ENCODE measurements at places on chromosomes 16 and 17. TPM values are rescaled to one million over a fixed set of nuclear protein-coding genes. Genes with fewer than 3 reads are reported as not detected.

Gene ZNF778
- 9.7 TPM for total RNA-seq

Gene GDPD3
- 14.4 TPM for total RNA-seq

Gene ESRP2
- total RNA-seq: 64.5 TPM

Gene CSF3
- total RNA-seq: 1.9 TPM

Gene TRPV3
- 0.68 TPM for total RNA-seq

Gene TBC1D3C
- 0.38 TPM for total RNA-seq

Gene PLK1
- total RNA-seq: 2.3 TPM

Gene ARHGDIG
- not detected for total RNA-seq

Gene PIRT
- total RNA-seq: not detected

Gene RILP
- total RNA-seq: 41.5 TPM

Gene CIAO2B
- 76.8 TPM for total RNA-seq

Gene CACNG4
- 5.1 TPM for total RNA-seq

Gene ABCC3
- total RNA-seq: 41.7 TPM

Gene ACE
- 90.7 TPM for total RNA-seq

Gene GOSR1
- 50.9 TPM for total RNA-seq

Gene ITGA2B
- total RNA-seq: 5.2 TPM

Gene C16orf74
- 1.5 TPM for total RNA-seq

Gene HOXB1
- not detected for total RNA-seq

Gene KRTAP1-1
- not detected for total RNA-seq

Gene UTS2R
- not detected for total RNA-seq

Gene EMC8
- total RNA-seq: 21.9 TPM

Gene C16orf89
- 198 TPM for total RNA-seq

Gene CFAP97D1
- not detected for total RNA-seq

Gene TBL3
- 25.6 TPM for total RNA-seq

Gene RNPS1
- 98.6 TPM for total RNA-seq

Gene EPOP
- total RNA-seq: 1.0 TPM

Gene NEURL4
- 35.2 TPM for total RNA-seq

Gene DNASE1L2
- total RNA-seq: 2.0 TPM

Gene BCAR1
- total RNA-seq: 65.1 TPM

Gene TAF15
- total RNA-seq: 143 TPM

Gene GGT6
- total RNA-seq: 3.7 TPM

Gene POLG2
- 12.0 TPM for total RNA-seq

Gene HID1
- total RNA-seq: 28.6 TPM

Gene CETP
- total RNA-seq: 1.1 TPM

Gene C16orf96
- 0.21 TPM for total RNA-seq

Gene SOCS7
- total RNA-seq: 23.0 TPM

Gene KCNJ18
- not detected for total RNA-seq

Gene INCA1
- 1.9 TPM for total RNA-seq

Gene KRTAP3-2
- not detected for total RNA-seq

Gene CHTF18
- 11.3 TPM for total RNA-seq

Gene SECTM1
- total RNA-seq: 44.5 TPM

Gene MYH11
- 102 TPM for total RNA-seq

Gene NUDT7
- 9.2 TPM for total RNA-seq

Gene PTX4
- not detected for total RNA-seq

Gene KRT20
- total RNA-seq: not detected

Gene AIPL1
- total RNA-seq: not detected

Gene MT1H
- 4.3 TPM for total RNA-seq

Gene MAPT
- 5.5 TPM for total RNA-seq

Gene WSCD1
- 3.6 TPM for total RNA-seq

All from lower lobe of right lung (tissue), 2 donors.